Small intestine (tissue), 16 donors: ENCODE measurements at places on chromosomes 4 and X. TPM values are rescaled to one million over a fixed set of nuclear protein-coding genes. Genes with fewer than 3 reads are reported as not detected.

Gene DOK7
- polyA plus RNA-seq, result 0.28 TPM

DNA sequence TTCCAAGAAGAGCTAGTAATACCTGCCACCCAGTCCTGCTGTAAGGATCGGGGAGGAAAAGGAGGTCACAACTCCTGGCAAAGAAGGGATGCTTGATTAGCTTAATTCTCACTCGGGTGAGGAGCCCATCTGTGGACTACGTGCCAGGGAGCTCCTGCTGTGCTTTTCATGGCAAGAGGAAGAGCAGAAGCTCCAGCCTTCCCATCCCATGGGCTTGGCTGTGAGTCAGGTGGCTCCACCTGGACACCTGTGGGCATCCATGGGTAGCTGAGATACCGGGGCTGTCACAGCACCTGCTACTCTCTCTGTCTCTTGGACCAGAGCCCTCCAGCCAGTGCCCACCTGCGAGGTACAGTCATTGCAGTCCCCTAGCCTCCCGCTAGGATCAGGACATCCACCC, 18.0 kb downstream of the CLNK start:
- no peak overlapping the region for H3K27ac ChIP-seq
- no peaks in the 10 kb centered on the region for H3K27me3 ChIP-seq
- DNase-seq, result no peak
- no peak overlapping the region for H3K4me3 ChIP-seq
- H3K4me1 ChIP-seq, result no peaks in the 10 kb centered on the region

Gene THAP6
- 20.8 TPM for polyA plus RNA-seq

Gene SH2D1A
- not detected for polyA plus RNA-seq

- no peak overlapping the region for H3K4me3 ChIP-seq
- no peak for DNase-seq
- H3K27me3 ChIP-seq, result no peaks in the 10 kb centered on the region
- H3K4me1 ChIP-seq, result no peaks in the 10 kb centered on the region
- H3K27ac ChIP-seq, result no peak overlapping the region
- H3K36me3 ChIP-seq, result no peaks in the 10 kb centered on the region
These were observed 109.3 kb upstream of the USP9X start for GRCh38 chrX:40975951-40976350.

GRCh38 chr4:100977746-100978397, 369.5 kb downstream of the PPP3CA start:
- no peak overlapping the region for H3K4me3 ChIP-seq
- no peaks in the 10 kb centered on the region for H3K27me3 ChIP-seq
- H3K27ac ChIP-seq, result no peak overlapping the region
- H3K36me3 ChIP-seq, result no peaks in the 10 kb centered on the region
- no peak for DNase-seq
- H3K4me1 ChIP-seq, result no peaks in the 10 kb centered on the region

GRCh38 chr4:139300431-139301112, 733 bp upstream of the NAA15 start:
- no peaks in the 10 kb centered on the region for H3K4me1 ChIP-seq
- peak overlapping the region; percentile 98 for H3K27ac ChIP-seq
- H3K27me3 ChIP-seq, result no peaks in the 10 kb centered on the region
- peak overlapping the region; percentile 100 for H3K4me3 ChIP-seq
- H3K36me3 ChIP-seq, result no peaks in the 10 kb centered on the region
- peak; percentile 84 for DNase-seq

Gene RAB40AL
- polyA plus RNA-seq, result not detected

Gene JCHAIN
- 175 TPM for polyA plus RNA-seq

Gene SSX3
- polyA plus RNA-seq, result not detected

GRCh38 chrX:130165703-130166502, at the start of gene AIFM1:
Gene AIFM1 (minus strand): TSS chrX:130165841. CDS start chrX:130165656, 185 bp downstream.
- no peaks in the 10 kb centered on the region for H3K36me3 ChIP-seq
- peak within 1 kb of the TSS; percentile 98 for H3K27ac ChIP-seq
- peak within 1 kb of the TSS; percentile 55 for H3K4me3 ChIP-seq
- no peaks in the 10 kb centered on the region for H3K27me3 ChIP-seq
- H3K4me1 ChIP-seq, result no peaks in the 10 kb centered on the region
- peak; percentile 91 for DNase-seq
